Left kidney (tissue), 8 donors: ENCODE measurements at places on chromosomes 7 and 10. TPM values are rescaled to one million over a fixed set of nuclear protein-coding genes. Genes with fewer than 3 reads are reported as not detected.

Gene DNTT
- polyA plus RNA-seq: 0.10 TPM

Gene CDH23
- 0.90 TPM for polyA plus RNA-seq

Gene TMEM236
- 0.37 TPM for polyA plus RNA-seq

Gene ELAPOR2
- polyA plus RNA-seq: 14.1 TPM

Gene AKR1E2
- 12.9 TPM for polyA plus RNA-seq

Gene FGFR2
- polyA plus RNA-seq: 115 TPM

Gene BZW2
- 84.2 TPM for polyA plus RNA-seq

Gene LRIT1
- not detected for polyA plus RNA-seq

Gene LIPK
- polyA plus RNA-seq: not detected

DNA sequence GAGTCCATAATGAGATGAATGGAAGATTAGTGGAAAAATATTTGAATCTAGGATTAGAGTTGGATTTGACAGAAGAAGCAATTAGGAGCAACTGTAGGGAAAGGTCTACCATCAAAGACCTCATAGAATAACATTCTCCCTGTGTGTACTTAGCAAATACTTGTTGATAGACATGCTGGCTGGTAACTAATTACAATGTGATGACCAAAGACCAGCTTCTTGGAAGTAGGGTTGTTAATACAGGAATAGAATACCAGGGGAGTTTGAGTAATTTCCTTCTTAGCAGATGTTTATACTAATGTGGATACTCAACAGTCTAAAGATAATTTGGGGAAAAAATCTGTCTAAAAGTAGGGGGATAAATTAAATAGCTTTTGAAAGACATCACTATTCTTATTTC lies 357.5 kb upstream of the BMPER start:
- no peak for DNase-seq

DNA sequence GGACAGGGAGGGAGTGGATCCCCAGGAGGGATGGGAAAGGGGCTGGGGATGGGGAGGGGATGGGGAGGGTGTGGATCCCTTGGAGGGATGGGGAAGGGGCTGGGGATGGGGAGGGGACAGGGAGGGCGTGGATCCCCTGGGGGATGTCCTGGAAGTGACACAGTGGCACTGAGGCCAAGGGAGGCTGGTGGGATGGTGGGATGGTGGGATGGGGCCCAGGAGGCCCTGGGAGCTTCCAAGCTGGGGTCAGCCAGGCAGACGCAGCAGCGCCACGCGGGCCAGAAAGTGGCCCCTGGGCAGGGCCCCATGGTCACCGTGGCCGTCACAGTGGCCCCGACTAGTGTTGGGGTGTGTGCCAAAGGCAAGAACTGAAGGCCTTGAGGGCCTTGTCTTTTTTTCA lies 67.8 kb downstream of the INPP5A start:
- DNase-seq: no peak

- no peak for DNase-seq
Measured at GRCh38 chr7:157151626-157152339, 13.1 kb downstream of the UBE3C start.

DNA sequence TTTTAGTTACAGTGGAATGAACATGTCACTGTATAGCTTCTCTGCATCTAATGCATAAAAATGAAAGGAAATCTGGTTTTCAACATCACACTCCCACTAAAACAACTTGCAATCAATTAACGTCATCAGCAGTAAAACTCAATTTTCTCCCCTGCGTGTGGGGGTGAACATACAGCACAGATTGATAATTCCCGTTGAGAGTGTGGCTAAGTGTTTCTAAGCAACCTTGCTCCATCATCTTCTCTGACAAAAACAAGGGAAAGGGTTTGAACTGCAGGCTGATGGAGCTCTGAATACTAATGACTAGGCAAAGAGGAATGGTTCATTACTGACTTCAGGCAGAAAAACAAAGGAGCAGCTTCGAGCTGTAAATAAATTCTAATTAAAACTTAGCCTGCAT lies 238.3 kb downstream of the PARD3 start:
- DNase-seq: no peak

DNA sequence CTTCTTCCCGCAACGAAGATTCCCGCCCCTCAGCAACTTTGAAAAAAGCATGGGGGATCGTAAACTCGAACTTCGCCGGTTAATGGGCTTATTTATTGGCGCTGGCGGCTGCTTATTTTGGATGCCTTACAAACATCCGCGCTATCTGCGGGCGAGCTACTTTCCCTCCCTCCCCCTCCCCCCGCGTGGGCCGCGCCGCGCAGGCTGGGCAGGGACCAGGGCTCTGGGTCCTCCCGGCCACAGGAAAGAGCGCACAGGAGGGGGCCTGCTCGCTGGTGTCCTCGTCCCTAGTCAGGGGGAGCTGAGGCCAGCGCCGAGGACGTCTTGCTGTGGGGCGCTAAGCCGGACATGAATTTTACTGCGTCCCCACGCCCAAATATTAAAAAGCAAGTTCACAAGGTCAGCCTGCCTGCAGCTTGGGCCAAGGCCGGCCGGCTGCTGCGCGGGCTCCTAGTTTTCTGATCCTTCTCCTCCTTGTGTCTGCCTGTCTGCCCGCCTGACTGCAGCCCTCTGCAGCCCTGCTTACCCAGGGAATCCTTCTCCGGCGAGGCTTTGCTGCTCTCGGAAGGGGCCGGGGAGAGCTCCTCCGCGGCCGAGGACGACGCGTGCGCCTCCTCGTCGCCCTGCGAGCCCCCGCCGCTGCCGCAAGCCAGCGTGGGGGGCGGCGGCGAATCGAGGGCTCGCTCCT lies 1.2 kb downstream of the HOXA10 start:
- DNase-seq: peak; percentile 83

DNA sequence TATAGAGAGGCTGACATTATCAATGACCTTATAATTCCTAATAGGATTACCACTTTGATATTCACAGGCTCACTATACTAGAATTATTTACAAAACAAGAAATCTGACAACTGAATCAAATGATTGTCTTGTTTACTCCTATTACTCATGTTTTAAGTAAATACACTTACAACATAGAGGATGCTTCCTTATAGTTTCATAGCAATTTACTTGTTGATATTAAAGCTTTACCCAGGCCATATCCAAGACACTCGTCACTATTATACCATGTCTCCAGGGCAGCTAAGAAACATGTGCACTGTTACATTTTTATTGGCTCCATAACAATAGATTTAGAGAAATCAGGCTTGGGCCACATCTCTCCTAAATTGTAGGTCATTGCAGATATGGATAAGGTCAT lies 276.9 kb downstream of the HGF start:
- no peak for DNase-seq

- DNase-seq: peak; percentile 90
Measured at GRCh38 chr10:98414932-98415730, at the start of gene PYROXD2. Gene PYROXD2 (minus strand): TSS chr10:98415182. CDS start chr10:98415135, 47 bp downstream.

- no peak for DNase-seq
Measured at GRCh38 chr7:64907641-64908326, 4.7 kb downstream of the ZNF273 start.

DNA sequence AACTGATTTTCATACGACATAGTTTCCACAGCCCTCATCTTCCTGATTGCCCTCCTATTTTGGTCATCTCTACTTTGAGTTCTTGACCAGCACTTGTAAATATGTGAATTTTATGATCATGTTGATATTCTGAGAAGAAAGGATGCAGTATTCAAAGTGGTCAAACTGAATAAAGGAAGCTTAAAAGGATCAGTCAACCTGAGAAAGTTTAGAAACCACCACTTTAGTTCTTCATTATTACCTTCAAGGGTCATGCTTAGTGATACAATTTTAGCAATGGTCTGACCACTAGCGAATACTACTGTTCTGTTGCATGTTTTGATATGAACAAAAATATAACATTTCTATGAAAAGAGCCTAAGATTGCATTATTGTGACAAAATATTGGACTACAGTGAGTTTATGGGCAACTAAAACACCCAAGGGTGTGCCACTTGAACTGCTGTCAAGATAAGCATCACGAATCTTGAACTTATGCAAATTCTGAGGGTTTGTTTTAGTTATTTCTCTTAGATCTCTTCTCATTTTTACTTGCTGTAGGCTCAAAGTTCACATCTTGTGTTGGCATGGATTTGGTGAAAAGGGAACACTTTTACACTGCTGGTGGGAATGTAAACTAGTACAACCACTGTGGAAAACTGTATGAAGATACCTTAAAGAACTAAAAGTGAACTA lies 247.7 kb downstream of the IPMK start:
- DNase-seq: no peak

GRCh38 chr10:50358925-50359687 lies 107.8 kb upstream of the ASAH2 start:
- no peak for DNase-seq

- no peak for DNase-seq
Measured at GRCh38 chr7:18393465-18394118, 102.0 kb upstream of the HDAC9 start.

GRCh38 chr7:131096267-131096927 lies 231.3 kb upstream of the MKLN1 start:
- no peak for DNase-seq

DNA sequence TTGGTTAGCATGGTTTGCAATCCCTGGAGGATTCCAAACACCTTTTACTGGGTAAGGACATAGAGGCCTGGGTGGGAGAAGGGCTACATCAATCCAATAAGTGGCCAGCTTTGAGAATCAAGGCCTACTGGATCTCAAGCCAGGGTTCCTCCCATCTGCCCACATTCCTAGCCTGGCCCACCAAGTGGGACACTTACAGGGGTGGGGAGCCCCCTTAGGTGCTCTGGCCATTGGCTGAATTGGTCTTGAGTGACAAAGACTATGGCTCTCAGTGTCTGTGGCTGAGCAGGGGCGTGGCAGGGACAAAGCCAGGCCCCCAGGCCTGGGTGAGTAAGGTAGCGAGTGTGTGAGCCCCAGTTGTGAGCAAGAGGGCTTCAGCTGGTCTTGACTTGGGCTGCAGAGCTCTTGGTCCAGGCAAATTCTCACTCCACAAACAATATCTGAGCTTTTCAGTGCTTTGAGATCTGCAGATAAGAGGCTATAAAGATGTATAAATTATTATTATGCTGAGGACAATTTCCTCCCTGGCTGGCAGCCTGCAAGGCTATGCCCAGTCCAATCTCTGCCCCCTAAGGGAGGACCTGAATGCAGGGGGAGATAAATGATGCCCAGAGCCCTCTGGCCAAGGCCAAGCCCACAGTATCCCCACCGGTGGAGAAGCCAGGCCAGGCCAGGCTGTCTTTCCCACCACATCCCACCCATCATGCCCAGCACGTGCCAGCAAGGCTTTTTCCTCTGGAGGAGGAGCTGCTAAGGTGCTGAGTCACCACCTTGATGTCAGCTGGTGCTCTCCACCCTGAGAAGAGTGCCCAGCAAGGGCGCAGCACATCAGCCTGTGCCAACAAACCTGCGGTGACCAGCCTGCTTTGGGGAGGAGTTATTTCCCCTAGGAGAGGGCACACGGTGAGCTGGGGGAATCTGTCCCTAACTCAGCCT lies 80.7 kb upstream of the DUSP5 start:
- DNase-seq: no peak

GRCh38 chr7:54394834-54395233 lies 147.3 kb upstream of the VSTM2A start:
- no peak for DNase-seq

DNA sequence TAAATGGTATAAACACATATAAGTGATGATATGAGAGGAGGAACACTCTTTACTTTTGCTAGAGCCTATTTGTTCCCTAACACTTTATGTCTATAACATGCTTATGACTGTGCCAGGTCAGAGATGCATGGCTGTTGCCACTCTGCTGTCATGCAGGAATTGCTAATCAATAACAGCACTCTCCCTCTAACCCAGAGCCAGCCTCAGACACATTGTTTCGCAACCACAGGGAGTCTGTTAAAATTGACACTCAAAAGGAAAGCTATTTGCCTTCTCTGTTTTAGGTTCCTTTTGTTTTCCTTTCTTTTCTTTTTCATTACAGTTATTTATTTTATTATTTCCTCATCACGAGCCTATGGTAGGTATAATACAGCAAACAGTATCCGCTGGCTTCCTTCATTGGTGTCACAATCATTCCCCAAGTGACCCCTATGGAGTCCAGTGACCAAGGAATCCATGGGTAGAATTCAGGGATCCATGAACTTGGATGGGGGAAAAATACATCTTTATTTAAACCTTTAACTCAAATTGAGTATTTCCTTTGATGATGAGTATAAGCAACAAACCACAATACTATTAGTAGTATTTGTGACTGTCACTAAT lies 6.8 kb downstream of the PON2 start:
- no peak for DNase-seq

GRCh38 chr10:105797234-105797890 lies 1156.3 kb downstream of the SORCS3 start:
- DNase-seq: peak; percentile 52

DNA sequence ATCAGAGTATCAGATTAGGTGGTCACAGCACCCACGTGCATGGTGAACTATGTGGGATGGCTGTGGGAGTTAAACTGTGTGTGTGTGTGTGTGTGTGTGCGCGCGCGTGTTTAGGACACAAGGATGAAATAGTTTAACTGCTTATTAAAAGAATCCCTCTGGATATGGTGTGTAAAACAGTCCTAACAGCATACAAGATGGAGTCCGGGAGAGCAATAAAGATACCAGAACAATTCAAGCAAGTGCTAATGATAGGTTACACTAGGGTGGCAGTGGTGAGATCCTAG lies 202.2 kb downstream of the IPMK start:
- no peak for DNase-seq

DNA sequence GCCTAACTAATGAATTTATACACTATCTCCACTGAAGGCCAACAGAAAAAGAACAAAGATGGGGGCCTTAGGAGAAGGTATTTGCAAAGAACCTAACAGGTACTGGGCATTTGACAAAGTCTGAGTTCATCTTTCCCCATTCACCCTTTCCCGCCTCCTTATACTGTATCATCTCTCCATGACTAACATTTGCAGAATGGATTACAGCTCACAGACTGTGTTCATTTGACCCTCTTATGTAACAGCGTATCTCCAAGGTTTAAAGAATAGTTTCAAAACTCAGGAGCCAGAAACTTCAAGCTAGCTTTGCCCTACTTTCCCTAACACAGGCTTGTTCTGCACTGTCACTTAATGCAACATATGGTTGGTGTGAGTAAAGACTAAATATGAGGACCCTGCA lies 238.7 kb upstream of the CELF2 start:
- no peak for DNase-seq

- DNase-seq: no peak
Measured at GRCh38 chr10:12367272-12367671, 17.9 kb downstream of the CAMK1D start.

- DNase-seq: no peak
Measured at GRCh38 chr10:110355141-110355831, 50.6 kb upstream of the SMNDC1 start.

GRCh38 chr7:124130-124949 lies 68.0 kb upstream of the FAM20C start:
- no peak for DNase-seq

- no peak for DNase-seq
Measured at GRCh38 chr10:128124813-128125403, 1.3 kb downstream of the MKI67 start.

- DNase-seq: no peak
Measured at GRCh38 chr10:120075349-120075748, 182.8 kb downstream of the SEC23IP start.

DNA sequence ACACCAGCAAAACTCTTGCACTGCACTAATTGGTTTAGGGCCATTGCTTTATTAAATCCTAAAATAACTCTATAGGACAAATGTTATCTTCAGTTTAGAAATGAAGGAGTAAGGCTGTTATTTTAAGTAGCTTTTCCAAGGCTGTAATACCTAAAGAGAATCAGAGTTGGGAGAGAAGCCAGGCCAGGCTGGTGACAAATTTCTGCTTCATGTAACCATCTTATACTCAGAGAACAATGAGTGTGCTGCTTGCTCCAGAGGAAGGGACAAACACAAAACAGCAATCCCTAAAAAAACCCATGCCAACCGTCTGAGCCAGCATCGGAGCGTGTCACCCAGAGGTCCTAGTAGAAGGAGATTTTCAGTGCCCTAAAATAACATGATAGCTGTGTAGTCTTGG lies 49.7 kb upstream of the TARP start:
- DNase-seq: no peak

- no peak for DNase-seq
Measured at GRCh38 chr7:44077061-44077460, 5.3 kb downstream of the POLM start.
